GM12891 (cell line): ENCODE measurements at places on chromosomes 3 and 15.

- DNase-seq = no peak
Observed at GRCh38 chr15:61038387-61038786, 190.7 kb downstream of the RORA start.

GRCh38 chr15:68469162-68470048 is 37.4 kb upstream of the ITGA11 start:
- no peak for DNase-seq

DNA sequence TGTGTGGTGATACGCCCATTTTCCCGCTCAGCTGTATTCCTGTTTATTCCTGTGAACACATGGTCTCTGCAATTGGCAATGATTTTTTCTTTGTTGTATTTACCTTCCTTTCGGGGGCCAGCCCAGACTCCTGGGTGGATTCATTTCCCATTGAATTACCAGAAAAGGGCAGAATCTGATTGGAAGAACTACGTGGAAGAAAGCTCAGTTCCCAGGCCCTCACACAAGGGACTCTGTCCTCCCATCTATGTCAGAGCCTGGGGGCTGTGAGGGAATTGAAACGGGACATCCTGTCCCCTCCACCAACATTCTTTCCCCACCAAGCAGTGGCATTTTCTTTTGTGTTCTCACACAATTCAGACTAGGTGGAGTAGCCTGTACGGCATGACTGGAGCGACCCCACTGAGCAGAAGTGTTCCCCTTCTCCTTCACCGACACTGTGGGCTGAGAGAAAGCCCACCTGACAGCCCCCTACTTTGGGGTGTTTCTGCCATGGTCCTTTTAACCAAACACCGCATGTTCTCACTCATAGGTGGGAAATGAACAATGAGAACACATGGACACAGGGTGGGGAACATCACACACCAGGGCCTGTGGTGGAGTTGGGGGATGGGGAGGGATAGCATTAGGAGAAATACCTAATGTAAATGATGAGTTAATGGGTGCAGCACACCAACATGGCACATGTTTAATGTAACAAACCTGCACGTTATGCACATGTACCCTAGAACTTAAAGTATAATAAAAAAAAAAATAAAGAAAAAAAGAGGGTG is 32.1 kb upstream of the RFTN1 start:
- no peak for DNase-seq

GRCh38 chr15:64286473-64286872 is 69.5 kb downstream of the CSNK1G1 start:
- no peak for DNase-seq

DNA sequence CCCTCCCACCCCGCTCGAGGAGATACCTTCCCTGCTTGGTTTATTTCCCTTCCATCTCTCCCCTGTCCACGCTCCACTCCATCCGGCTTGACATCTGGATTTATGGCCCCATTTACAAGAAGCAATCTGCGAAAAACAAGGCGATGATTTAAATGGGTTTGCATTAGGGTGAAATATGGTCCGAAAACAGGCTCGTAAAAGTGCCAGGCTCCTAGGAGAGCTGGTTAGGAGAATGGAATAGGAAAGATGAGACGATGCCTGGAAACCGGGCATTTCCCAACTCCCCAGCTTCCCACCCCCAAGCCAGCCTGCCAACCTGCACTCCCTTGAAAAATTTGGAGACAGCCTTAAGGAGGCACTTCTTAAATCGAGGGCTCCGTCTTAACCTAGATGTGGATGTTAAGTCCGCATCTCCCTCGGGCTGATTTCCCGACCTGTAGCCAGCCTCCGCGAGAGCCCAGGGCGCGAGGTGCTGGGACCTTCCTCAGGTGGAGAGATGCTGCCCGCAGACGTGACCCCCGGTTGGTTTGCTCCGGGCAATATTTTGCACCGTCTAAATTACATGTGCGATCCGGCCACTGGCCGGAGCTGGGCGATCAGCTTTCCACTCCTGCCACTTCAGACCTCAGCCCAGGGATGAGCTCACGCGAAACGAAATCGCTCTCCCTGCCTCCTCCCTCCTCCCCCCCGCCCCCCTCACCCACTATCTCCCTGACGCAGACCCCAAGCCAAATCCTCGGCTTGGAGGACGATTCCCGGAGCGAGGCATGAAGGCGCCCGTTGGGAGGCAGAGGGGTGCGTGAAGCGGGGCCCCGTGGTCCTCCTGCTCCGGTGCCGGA is 1.3 kb downstream of the GRM7 start:
- no peak for DNase-seq

GRCh38 chr3:8954938-8955763 is 8.1 kb downstream of the RAD18 start:
- no peak for DNase-seq

DNA sequence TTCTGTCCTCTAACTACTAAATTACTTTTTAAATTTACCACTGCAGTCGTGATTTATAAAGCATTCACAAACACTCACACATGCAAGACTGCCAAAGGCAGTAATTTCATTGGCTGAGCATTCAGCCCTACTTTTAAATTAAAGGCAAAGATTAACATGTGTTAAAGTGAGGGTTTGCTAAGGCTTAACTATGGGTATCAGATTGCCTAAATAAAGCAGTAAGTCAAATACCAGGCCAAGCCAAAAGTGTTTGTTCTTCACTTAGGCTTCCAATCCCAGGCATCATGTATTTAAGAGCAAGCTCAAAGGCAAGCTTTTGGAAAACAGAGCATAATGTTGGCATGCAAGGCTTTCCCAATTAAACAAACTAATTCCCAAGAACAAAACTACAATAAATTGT is 187.3 kb downstream of the SUCNR1 start:
- no peak for DNase-seq

- no peak for DNase-seq
Observed at GRCh38 chr15:32831485-32831884, 113.7 kb downstream of the GREM1 start.

GRCh38 chr3:172515130-172515918 is 7.9 kb downstream of the TNFSF10 start:
- DNase-seq = no peak

- DNase-seq = no peak
Observed at GRCh38 chr3:177600411-177600810, 403.1 kb upstream of the TBL1XR1 start.

DNA sequence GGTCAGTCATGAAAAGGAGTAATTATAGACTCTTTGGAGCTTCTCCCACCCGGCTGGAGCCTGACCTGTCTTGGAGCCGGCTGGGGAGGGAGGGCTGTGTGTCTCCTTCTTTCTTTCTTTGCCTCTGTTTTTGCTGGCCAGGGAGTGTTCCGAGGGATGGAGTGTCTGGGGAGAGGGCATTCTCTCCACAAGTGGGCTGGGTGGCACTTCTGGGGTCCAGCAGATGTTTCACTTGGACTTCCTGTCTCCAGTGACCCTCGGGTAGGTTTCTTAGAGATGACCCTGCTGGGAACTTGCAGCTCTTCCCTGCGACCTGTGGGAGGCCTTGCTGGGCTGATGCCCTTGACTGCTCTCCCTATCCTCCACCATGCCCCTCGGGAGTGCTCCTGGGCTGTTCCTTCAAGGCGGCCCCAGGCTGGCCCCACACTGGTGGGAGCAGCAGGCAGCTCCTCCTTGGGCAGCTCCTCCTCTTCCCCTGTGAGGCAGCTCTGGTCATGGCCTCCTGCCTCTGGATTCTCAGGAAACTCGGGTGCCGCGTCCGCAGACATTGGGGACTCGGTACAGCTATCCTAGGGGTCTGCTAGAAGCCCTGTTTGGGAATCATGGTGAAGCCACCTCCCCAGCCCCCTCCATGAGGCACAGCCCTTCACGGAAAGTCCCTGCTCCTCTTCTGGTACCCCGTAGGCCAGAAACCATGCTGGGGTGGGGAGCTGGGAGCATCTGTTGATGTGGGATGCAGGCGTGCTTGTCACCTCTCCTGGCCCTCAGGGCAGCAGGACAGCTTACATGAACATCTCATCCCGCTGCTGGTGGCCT is 44.9 kb downstream of the APBA2 start:
- DNase-seq = no peak

DNA sequence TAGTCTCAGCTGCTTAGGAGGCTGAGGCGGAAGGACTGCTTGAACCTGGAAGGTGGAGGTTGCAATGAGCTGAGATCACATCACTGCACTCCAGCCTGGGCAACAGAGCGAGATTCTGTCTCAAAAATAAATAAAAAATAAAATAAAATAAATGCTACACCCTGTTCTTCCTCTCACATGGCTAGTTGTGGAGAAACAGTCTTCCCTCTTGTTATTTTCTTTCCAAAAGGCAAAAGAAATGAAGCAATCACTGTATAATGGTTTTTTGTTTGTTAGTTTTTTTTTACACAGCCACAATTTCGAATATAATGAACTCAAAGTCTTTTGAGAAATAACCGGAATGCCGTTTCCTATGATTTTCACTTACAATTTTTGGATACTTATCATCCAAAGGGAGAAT is 4.9 kb upstream of the FRMD4B start:
- DNase-seq = no peak

DNA sequence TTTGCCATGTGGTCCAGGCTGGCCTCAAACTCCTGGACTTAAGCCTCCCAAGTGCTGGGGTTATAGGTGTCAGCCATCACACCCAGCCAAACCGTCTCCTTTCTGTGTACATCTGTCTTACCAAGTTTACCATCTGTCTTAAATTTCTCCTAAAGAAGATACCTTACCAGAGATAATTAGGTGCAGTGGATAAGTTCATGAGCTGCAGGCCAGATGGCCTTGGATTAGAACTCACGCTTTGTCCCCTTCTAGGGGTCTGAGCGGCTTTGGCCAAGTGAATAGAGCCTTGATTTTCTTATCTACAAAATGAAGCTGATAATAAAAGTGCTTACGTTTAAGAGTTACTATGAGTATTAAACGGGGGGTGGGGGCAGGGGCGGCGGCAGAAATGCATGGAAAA is 103.9 kb downstream of the SUCLG2 start:
- DNase-seq = no peak

DNA sequence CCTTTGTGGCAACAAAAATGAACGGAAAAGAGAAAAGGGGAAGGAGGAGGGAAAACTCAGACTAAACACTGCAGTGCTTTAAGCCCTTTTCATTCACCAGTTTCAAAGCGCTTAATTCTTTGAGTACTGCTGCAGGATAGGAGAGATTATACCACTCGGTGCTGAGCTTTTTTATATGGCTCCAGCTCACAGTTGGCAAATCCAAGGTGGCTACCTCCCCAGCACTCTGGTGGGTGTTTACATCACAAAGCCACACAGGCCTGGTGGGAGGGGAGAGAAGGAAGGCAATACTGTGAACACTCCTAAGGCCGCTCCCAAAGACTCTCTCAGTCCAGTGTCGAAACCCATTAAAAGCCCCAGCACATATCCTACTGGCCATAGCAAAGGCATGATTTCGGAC is 191.4 kb downstream of the STT3B start:
- DNase-seq = no peak

GRCh38 chr3:120114981-120115380 is 20.7 kb upstream of the GSK3B start:
- no peak for DNase-seq

DNA sequence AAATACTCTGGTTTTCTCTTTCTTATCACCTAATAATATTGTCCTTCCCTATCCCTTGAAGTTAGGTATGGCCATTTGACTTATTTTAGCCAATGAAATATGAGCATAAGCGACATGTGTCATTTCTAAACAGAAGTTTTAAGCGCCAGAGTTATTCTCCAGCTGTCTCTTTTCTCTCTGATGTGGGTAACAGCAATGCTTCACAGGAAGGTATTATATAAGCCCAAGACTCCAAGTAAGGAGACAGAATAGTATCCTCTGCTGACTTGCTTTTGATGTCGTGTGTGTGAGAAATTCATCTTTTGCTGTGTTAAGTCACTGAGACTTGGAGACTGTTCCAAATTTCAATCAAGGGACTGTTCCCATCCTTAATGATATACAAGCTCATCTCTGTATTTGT is 224.6 kb upstream of the NECTIN3 start:
- no peak for DNase-seq

GRCh38 chr3:158830391-158830790 is 28.5 kb downstream of the MFSD1 start:
- DNase-seq = no peak

DNA sequence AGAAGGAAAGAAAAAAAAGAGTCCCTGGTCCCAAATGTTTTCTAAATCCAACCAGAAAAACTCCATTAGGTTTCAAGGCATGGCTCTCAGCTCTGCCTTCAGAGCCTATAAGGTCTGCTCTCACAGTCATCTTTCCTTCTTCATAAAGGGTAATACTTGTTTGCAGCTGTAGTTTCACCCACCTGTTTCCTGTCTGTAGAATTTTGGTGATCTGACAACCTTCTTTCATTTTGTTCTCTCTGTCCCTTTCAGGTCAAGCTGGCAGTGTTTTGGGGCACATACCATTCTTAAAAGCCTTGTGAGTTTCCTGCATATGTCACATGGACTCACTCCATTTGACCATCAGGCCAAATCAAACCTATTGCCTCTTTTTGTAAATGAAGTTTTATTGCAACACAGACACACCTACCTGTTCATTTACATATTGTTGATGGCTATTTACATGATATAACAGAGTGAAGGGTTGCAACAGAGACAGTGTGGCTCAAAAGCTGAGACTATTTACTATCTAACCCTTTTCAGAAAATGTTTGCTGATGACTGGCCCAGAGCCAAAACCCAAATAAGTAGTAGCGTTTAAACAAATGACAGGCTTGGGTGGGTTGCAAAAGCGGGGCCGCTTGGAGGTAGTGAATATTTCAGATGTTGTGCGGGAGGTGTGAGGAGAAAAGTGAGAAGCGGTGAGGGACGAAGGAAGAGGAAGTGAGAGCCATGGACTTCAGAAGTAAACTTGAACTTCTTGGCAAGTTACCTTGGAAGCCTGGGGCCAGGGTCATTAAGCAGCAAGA is 292.7 kb upstream of the PROK2 start:
- DNase-seq = no peak

GRCh38 chr3:132783152-132783551 is 60.9 kb upstream of the NPHP3 start:
- DNase-seq = no peak

DNA sequence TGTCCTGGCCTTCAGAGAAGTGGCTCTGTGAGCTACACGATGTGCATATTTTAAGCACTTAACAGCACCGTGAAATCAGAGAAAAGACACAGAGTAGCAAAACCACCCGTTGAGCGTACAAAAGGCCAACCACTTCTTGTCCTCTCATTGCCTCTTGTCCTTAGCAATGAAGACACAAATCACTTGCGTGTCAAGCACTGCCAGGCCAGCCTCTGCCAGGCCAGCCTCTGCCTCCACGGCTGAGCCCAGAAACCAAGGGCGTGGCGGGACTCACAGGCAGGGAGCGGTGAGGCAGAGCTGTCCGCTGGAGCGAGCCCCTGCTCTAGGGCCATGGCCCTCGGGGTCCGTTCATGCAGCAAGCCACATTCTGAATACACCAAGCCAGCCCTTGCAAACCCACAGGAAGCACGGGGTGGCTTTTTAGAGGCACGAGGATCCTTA is 4.0 kb downstream of the MUC4 start:
- no peak for DNase-seq

DNA sequence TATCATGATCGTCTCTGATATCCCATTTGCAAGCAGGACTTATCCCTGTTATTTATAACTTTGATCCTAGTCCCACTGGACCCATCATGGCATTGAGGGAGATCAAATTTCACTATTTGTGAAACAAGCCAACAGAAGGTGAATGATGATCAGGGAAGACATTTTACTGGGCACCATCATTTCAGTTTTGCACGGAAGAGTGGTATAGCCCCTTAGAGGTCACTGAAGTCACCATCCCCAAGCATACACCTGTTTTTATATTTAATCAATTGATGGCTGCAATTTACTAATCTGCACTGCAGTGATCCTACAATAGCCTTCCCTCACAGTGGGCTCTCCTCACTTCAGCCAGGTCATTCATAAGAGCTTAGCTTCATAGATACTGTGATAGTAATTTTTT is 132.4 kb downstream of the FHIT start:
- DNase-seq = no peak
